ENCODE measurements at places on chromosomes 2 and 18.

DNA sequence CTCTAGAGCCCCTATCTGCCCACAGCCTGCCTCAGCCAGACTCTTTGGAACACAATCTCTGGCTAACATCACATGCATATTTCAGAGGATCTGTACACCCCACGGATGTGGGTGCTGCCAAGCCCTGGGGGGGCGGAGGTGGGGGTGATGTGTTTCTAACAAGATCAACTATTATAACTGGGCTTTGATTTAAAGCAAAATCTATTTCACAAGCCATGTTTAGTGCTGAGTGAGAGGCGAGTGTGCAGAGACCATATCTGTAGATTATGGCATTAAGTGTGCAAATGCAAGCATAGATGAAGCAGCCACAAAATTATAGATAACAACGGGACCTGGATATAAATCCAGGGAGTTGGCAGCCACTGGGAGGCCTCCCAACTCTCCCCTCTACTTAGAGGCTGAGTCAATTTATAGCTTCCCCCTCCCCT is 135.8 kb upstream of the SMAD2 start:
- no peak for DNase-seq

GRCh38 chr2:102442967-102443828 is 20.2 kb downstream of the IL18RAP start:
- no peak for DNase-seq

DNA sequence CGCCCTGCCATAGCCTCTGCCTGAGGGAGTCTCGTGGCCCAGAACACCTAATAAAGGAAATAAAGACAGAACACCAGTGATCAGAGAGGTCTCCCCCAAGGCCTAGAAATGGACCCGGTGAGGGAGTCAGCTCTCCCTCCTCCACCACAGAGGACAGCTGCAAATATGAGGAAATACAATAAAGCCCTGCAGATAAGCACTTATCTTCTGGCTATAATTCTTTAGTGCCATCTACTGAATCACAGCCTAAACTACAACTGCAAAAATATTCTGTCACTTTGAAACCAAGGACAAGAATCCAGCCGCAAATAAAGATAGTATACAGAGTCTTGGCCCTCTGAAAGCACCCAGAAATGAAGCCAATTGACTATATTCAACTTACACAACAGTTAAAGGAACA is 42.4 kb upstream of the TACR1 start:
- no peak for DNase-seq

DNA sequence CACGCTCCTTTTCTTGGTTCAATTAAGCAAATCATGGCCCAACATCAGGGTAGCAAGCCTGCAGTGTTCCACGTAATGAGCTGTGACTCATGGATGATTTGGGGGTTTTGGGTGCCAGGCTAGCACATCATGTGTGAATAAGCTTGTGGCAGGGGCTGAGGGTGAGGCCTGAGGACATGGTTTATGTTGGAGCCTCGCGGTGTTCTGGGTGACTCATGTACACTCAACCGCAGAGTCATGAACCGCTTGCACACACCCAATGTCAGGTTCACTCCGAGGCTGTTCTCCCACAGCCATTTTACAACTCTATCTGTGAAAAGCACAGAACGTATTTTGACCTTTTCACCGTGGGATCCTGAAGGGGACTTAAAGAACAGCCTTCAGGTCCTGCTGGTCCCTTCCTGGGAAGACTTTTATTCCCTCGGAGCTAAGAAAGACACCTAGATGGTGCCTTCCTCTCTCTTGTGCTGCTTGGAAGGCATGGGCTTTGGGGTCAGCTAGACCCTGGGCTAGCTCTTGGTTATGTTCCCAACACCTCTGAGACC is 139.9 kb upstream of the ZEB2 start:
- DNase-seq, result no peak

GRCh38 chr2:133415210-133415876 is 152.9 kb downstream of the NCKAP5 start:
- peak; percentile 56 for DNase-seq

GRCh38 chr2:15660491-15661294 is 69.0 kb downstream of the DDX1 start:
- no peak for DNase-seq

GRCh38 chr2:181585732-181586131 is 71.2 kb downstream of the CERKL start:
- DNase-seq, result no peak

DNA sequence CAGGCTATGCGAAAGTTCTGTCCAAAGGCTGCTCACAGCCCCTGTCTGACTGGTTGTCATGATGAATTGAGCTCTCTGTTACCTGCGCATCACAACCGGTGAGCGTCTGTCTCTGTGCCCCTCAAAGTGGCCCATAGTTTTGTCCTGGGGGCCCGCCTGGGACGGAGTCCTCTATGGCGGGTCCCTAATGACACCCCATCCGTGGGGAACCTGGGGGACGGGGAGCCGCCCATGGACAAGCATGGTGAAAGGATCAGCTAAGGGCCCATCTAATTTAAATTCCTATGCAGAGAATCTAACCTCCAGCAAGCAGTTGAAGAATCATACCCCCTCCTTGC is 473 bp downstream of the ELMOD3 start:
- DNase-seq, result no peak

- DNase-seq, result no peak
These were observed 1280.3 kb upstream of the TMEFF2 start for GRCh38 chr2:193475038-193475437.

GRCh38 chr18:45521136-45521535 is 94.1 kb upstream of the SLC14A2 start:
- no peak for DNase-seq

- DNase-seq, result no peak
These were observed 39.0 kb downstream of the MBP start for GRCh38 chr18:77093586-77093985.

DNA sequence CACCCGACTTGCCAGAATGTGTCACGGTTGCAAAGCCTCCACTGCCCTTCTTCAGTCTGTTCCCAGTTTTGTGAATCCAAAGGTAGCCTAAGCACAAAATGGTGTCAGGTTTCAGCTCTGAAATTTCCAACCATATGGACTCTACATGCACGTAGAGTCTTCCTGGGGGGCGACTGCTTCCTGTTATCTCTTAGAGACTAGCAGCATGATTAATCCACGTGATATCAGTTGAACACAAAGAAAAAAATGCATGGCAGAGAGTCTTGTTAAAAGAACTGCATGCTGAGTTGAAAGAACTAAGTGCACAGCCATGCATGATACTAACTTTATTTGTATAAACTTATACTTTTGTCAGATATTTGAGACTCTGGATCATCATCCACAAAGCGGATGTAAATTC is 404.4 kb downstream of the SOCS6 start:
- DNase-seq, result no peak

DNA sequence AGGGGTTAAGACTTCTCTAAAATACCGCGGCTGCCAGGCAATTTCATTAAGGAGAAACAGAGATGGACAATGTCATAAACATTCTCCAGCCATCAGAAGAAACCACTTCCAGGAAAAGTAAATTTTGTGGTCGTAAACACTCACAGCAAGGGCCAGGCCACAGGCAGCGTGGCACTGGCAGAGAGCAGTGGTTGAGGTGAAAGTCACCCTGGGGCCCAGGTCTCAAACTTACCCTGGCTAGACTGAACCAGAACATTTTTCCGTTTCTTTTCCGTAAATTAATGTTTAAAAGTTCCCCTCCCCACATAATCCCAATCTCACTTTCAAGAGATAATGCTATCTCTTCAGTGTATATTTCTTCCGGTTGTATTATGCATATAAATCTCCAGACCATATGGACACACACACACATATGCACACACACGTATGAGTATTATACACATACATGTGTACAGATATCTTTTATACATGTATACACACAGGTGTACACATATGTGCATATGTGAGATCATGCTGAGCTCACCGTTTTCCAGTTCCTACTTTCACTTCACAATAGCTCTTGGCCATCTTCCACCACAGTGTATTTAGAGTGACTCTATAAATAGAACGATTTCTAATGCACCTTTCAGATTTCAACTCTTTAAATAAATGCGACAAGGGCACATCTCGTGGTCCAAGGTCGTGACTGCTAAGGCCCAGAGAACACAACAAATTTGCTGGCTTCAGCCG is 90.1 kb downstream of the MALT1 start:
- peak; percentile 47 for DNase-seq

DNA sequence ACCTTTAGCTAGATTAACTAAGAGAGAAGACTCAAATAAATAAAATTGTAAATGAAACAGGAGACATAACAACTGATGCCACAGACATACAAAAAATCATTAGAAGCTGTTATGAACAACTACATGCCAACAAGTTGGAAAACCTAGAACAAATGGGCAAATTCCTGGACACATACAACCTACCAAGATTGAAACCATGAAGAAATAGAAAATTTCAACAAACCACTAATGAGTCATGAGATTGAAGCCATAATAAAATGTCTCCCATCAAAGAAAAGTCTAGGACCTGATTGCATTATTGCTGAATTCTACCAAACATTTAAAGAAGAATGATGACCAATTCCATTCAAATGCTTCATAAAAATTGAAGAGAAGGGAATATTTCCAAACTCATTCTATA is 54.3 kb downstream of the ST3GAL5 start:
- no peak for DNase-seq

DNA sequence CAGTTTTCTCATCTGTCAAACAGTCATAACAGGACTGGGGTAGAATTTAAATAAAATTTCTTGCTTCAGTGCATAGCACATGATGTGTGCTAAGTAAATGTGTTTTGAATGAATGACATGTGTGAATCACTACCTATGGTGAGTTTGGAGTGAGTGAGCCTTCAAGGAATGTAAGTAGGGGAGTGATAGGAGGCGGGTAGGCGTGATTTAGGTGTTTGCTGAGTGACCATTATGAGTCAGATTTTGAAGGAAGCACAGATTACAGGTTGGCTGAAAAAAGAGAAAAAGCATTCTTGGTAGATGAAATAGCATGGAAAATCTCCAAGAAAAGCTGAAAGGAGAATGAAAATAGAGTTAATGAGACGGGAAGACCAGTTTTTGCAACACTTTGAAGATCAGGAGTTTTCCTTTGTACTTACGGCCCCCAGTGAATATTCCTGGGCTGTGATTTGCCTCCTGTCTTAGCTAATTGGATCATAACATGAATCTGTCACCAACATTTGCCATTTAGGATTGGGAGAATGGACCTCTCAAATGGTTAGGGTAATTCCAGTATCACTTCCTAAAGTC is 136.9 kb upstream of the GATA6 start:
- DNase-seq, result no peak

GRCh38 chr2:158687315-158687714 is 107.8 kb upstream of the DAPL1 start:
- DNase-seq, result no peak

GRCh38 chr2:49950646-49951045 is 796.3 kb upstream of the FSHR start:
- no peak for DNase-seq

- DNase-seq, result no peak
These were observed 1.2 kb downstream of the CPO start for GRCh38 chr2:206940546-206940945.

Measured in left ventricle myocardium superior (tissue), 1 donor.